ENCODE measurements at places on chromosomes 2 and 18. TPM values are rescaled to one million over a fixed set of nuclear protein-coding genes. Genes with fewer than 3 reads are reported as not detected.

SOWAHC gene
- 20.8 TPM for total RNA-seq

HOXD13 gene
- not detected for total RNA-seq

IL1RN gene
- 20.7 TPM for total RNA-seq

SERPINB11 gene
- total RNA-seq, result not detected

GRCh38 chr2:97695744-97696143, 17.6 kb upstream of the ZAP70 start:
- DNase-seq, result no peak

DNA sequence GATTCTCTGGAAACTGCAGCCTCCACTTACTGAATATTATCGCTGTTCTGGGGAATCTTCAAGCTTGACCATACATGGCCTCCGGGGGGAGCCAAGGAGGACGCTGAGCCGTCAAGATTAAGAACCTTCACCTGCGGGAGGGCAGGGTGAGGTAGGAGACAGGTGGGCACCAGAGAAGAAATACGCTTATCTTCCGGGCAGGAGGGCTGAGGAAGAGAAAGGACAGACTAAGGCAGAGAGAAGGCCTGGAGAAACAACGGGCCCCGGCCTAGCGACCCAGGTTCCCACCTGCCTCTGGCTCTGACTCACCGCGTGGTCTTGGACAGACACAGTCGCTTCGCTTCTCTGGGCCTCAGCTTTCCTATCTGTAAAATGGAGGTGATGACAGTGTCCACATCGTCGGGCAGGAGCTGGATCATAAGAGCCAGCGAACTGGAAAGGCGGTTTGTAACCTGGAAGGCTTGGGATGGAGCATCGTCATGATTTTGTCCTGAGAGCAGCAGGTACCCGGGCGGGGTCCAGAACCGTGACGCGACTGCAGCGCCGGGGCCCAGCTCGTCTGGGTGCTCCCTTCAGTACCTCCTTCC, 659 bp downstream of the ZNF142 start:
- DNase-seq, result no peak

RFTN2 gene
- total RNA-seq, result 27.1 TPM

DNA sequence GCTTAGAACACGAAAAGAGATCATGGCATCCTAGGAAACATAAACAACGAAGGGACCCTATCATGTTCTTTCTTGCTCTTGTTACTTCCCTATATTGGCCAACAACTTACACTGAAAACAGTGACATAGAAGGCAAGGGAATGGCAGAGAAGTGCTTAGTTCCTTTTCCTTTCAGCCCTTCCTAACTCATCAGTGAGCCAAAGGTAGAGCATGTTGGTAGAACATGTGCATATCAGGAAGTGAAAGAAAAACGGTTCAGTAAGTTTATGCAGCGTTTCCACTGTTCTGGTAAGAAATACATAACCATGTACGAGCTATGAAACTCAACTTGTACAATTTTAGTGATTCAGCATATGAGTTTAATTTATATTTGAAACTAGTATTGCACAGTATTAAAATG, 21.7 kb downstream of the AKAIN1 start:
- no peak for DNase-seq

- no peak for DNase-seq
Observed at GRCh38 chr2:167471332-167471731, 583.1 kb downstream of the XIRP2 start.

SNORC gene
- total RNA-seq, result 0.30 TPM

GRCh38 chr2:45841752-45842407, 190.4 kb downstream of the PRKCE start:
- DNase-seq, result no peak

DNA sequence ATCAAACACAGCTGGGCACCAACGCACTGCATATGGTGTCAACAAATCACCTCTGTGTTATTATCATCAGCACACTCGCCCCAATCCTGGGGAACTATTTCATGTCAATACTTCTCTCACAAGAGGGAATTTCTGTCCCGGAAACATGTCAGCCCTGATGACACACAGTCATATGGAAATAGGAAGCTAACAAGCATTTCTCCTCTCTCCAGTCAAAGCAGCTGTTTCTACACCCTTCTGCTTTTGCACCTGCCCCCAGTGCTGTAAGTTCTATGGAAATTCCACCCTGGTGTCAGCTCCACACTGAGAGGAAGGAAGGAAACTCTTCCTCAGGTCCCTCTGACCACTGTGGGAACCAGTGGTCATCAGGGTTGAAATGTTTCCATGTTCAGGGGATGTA, 447.6 kb upstream of the ID2 start:
- no peak for DNase-seq

ACMSD gene
- not detected for total RNA-seq

TRMT61B gene
- 19.3 TPM for total RNA-seq

EDAR gene
- total RNA-seq, result 2.5 TPM

- peak; percentile 5 for DNase-seq
Observed at GRCh38 chr2:33984131-33984530, 385.0 kb upstream of the FAM98A start.

DNA sequence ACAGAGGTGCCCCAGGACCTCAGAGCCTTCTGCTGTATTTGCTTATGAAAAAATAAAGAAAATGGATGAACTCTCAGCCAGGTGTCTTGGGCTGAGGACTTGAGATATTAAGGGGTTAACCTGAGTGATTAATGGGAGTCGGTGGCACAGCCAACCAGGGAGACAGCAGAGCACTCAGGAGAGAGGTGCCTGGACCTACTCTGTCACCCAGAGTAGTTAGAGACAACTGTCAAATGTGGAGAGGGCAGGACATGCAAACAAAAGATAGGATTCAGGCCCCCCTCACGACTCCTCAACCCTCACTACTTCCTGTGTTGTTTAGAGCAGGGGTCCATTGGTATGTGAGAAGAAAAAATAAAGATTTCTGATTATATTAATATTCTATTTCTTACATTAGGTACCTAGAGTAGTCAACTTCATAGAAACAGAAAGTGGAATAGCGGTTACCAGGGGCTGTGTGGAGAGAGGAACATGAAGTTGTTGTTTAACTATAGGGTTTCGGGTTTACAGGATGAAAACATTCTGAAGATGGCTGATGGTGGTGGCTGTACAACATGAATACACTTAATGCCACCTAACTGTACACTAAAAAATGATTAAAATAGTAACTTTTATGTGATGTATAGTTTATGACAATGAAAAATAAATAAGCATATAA, 28.6 kb upstream of the CETN1 start:
- no peak for DNase-seq

- DNase-seq, result peak; percentile 17
Observed at GRCh38 chr2:9690252-9690651, 59.5 kb upstream of the YWHAQ start.

DNA sequence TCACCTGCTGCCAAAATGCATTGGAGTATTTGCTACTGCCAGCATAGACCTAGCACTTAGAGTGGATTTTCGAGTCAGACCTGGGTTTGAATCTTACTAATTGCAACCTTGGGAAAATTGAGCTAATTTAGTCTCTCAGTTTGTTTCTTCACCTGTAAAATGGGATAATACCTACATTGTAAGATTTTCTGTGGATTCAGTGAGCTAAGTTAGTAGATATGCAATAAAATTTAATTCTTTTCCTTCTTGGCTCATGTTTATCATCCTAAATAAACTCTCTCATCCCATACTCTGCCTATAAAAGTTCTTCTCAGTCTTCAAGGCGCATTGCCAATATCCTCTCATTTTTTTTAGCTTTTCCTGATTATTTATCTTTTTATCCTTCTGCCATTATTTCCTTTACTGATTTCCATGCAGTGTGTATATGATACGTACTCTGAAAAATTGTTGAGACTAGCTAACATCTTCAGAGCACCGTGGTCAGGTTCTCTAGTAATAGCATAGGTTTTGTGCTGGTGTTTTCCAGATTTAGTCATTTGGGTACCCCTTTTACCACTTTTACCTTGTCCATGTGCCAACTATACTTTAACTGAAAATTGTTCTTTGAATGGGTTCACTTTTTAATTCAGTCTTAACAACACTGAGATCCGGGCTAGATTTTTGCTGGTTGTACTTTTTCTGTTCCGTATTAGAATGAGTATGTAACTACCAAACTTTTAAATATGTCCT, 7.3 kb downstream of the CEP192 start:
- DNase-seq, result no peak

DNA sequence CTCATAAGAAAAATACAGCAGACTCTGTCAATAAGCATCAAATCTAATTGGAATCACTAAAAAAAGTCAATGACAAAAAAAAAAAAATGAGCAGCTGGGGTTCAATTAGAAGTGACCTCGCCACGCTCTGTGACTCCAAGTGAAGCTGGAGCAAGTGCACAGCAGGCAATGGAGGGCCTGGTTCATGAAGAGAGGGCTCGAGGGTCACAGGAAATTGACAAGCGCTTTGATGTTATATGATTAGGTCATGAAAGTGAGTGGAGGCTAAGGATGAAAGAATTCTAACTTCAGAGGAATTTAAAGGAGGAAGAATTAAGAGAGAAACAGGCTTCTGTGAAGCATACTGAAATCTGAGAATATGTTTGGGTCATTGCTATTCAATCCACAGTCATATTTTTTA, 85.4 kb upstream of the TMEM18 start:
- no peak for DNase-seq

DNA sequence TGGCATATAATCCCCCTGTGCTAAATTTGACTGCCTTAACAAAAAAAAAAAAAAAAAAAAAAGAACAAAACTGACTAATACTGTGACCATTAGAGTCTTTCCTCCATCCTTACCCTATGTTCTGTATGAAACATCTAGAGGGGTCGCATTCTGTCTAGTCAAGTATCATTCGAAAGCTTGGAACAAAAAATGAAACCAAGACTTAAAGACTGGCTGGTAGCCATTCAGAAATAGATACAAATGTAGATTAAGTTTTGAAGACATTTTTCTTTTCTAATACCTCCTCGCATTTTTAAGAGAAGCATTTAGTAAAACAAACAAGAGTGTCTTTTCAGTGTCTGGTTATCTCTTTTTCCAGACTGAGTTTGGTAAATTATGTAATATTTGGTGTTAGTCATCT, 66.7 kb downstream of the SPATS2L start:
- no peak for DNase-seq

GRCh38 chr18:7728297-7728696, 161.2 kb downstream of the PTPRM start:
- no peak for DNase-seq

GRCh38 chr18:52339891-52340371, at the start of gene DCC:
Gene DCC, plus strand, starts transcription at chr18:52340197. Its CDS starts 591 bp downstream, at chr18:52340788.
- peak; percentile 50 for DNase-seq

- DNase-seq, result no peak
Observed at GRCh38 chr2:107419191-107419590, 407.5 kb upstream of the RGPD4 start.

KYNU gene
- 3.2 TPM for total RNA-seq

All from skin of body (tissue), 3 donors.